ENCODE measurements at places on chromosomes 2 and 18. TPM values are rescaled to one million over a fixed set of nuclear protein-coding genes. Genes with fewer than 3 reads are reported as not detected.

GRCh38 chr2:96397756-96398530 lies 62.4 kb downstream of the NCAPH start:
- DNase-seq = no peak
- H3K27me3 ChIP-seq = no peaks in the 10 kb centered on the region
- H3K27ac ChIP-seq = no peak overlapping the region
- no peaks in the 10 kb centered on the region for H3K36me3 ChIP-seq
- no peaks in the 10 kb centered on the region for H3K4me1 ChIP-seq
- no peak overlapping the region for H3K4me3 ChIP-seq

GRCh38 chr2:188975497-188976102 lies 1.4 kb downstream of the COL3A1 start:
- H3K27ac ChIP-seq = peak overlapping the region; percentile 89
- peaks cover 2% of the 10 kb centered on the region for H3K4me1 ChIP-seq
- H3K27me3 ChIP-seq = no peaks in the 10 kb centered on the region
- no peaks in the 10 kb centered on the region for H3K36me3 ChIP-seq

DNA sequence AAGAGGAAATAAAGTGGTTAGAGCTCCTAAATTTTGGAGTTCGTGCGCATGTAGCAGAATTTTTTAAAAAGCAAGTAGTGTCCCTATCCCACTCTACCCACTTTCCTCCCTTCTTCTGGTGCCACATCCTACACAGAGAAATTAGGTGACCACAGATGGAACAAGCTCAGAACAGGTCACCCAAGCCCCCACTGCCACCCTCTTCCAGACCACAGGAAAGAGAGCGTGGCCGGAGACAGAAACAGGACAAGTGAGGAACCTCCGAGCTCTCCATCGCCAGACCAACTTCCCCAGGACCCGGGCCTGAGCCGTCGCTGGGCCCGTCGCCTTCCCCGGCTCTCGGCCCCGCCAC lies 433 bp downstream of the NPC1 start:
- peaks cover 19% of the 10 kb centered on the region for H3K4me1 ChIP-seq
- no peaks in the 10 kb centered on the region for H3K36me3 ChIP-seq
- no peak for DNase-seq
- H3K27ac ChIP-seq = peak overlapping the region; percentile 100
- no peaks in the 10 kb centered on the region for H3K27me3 ChIP-seq

- H3K4me3 ChIP-seq = no peak overlapping the region
- no peak for DNase-seq
- H3K36me3 ChIP-seq = no peaks in the 10 kb centered on the region
- H3K27me3 ChIP-seq = no peaks in the 10 kb centered on the region
- H3K27ac ChIP-seq = no peak overlapping the region
These were observed 175.5 kb downstream of the SETBP1 start for GRCh38 chr18:44856157-44856556.

DNA sequence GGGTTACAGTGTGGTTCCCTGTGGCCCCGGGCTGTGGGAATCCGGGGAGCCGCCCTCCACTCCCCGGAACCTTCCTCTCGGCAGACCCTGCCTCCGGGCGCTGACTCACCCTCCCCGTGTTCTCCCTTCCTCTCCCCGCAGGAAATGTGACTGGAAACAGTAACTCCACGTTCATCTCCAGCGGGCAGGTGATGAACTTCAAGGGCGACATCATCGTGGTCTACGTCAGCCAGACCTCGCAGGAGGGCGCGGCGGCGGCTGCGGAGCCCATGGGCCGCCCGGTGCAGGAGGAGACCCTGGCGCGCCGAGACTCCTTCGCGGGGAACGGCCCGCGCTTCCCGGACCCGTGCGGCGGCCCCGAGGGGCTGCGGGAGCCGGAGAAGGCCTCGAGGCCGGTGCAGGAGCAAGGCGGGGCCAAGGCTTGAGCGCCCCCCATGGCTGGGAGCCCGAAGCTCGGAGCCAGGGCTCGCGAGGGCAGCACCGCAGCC lies 59.5 kb downstream of the TNFRSF11A start:
- H3K27ac ChIP-seq = no peak overlapping the region
- no peaks in the 10 kb centered on the region for H3K4me1 ChIP-seq
- H3K27me3 ChIP-seq = no peaks in the 10 kb centered on the region
- H3K36me3 ChIP-seq = no peaks in the 10 kb centered on the region
- peak overlapping the region; percentile 20 for H3K4me3 ChIP-seq

GRCh38 chr2:42880738-42881690 lies 88.6 kb upstream of the HAAO start:
- no peak overlapping the region for H3K4me3 ChIP-seq
- H3K27ac ChIP-seq = no peak overlapping the region
- H3K4me1 ChIP-seq = peaks cover 35% of the 10 kb centered on the region
- no peak for DNase-seq
- no peaks in the 10 kb centered on the region for H3K36me3 ChIP-seq
- H3K27me3 ChIP-seq = no peaks in the 10 kb centered on the region

- H3K4me3 ChIP-seq = no peak overlapping the region
- no peak for DNase-seq
- H3K36me3 ChIP-seq = no peaks in the 10 kb centered on the region
- no peaks in the 10 kb centered on the region for H3K27me3 ChIP-seq
These were observed 104.7 kb downstream of the VSNL1 start for GRCh38 chr2:17644997-17645720.

PRSS56 gene
- not detected for total RNA-seq

HOXD12 gene
- total RNA-seq = not detected

CAVIN2 gene
- 15.0 TPM for total RNA-seq

TAF1B gene
- 11.2 TPM for total RNA-seq

VIL1 gene
- total RNA-seq = 3.6 TPM

Data from thoracic aorta (tissue), 2 donors.